Stimulated activated CD8-positive, alpha-beta memory T cell treated with anti-CD3 and anti-CD28 coated beads, Interleukin-2, amount 100 ng/mL, for 48 hours (primary cell): ENCODE measurements at places on chromosomes 5 and 9.
A peak's percentile ranks its signal among the peaks of the same experiment; 100 is the strongest.

GRCh38 chr9:131747352-131747751, 7.5 kb upstream of the RAPGEF1 start:
- DNase-seq, result no peak

- DNase-seq, result peak; percentile 78
Observed at GRCh38 chr9:129174102-129174723, 3.8 kb downstream of the IER5L start.

DNA sequence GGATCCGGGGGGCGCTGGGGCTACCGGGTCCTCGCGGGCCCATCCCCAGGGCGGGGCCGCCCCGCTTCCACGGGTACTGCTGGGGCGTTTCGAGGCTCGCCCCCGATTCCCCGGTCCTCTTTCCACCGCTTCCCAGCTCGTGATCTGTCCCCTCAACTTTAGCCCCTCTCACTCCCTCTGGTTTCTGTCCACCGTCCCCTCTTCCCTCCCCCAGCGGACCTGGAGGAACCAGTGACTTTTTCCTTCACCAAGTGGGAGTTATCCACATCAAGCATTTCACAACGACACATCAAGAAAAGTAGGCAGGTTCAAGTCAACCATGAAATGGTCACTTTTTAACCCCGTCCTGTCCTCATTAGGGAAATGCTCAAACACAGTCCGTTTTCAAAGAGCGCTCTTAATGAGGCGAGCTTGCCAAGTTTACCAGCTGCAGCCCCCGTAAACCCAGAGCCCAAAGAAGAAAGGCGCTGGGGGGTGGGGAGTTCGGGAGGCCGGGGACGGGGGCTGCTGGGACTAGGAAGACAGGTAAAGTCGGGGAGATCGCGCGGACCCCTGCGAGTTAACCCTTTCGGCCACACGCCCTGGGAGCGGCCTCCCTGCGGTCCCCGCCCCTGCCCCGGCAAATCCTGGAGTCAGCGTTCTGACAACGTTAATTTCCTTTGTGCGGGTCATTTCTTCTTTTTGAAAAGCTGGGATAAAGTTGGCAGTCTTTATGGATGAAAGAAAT, 2.1 kb upstream of the NFIB start:
- no peak for DNase-seq

DNA sequence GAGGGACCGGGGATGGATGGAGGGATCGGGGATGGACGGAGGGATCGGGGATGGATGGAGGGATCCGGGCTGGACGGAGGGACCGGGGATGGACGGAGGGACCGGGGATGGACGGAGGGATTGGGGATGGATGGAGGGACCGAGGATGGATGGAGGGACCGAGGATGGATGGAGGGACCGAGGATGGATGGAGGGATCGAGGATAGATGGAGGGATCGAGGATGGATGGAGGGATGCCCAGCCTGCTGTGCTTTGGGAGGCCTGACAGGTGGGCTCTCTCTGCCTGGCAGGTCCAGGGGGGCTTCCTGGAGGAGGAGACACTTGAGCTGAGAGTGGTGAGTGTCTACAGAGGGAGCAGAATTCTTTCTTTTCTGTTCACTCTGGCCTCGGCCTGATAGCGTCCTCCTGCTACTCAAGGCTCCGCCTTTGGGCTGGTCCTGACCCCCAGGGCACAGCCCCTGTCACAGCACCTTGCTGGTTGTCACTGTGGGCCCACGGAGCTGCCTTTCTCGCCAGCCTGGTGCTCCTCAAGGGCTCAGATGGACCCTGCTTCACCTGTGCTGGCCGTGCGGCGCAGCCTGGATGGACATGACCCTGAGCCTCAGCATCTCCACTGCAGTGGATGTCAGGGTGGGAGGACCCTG, 42.2 kb upstream of the RNF130 start:
- no peak for DNase-seq
